ENCODE measurements at places on chromosomes 1 and 21. TPM values are rescaled to one million over a fixed set of nuclear protein-coding genes. Genes with fewer than 3 reads are reported as not detected.

PLPP3 gene
- 5.8 TPM for total RNA-seq

TTC24 gene
- not detected for total RNA-seq

FCER1G gene
- not detected for total RNA-seq

CFHR5 gene
- total RNA-seq = not detected

WNT4 gene
- not detected for total RNA-seq

B4GALT2 gene
- 50.4 TPM for total RNA-seq

All from melanocyte of skin (primary cell).